ENCODE measurements at places on chromosomes 6 and 20.

DNA sequence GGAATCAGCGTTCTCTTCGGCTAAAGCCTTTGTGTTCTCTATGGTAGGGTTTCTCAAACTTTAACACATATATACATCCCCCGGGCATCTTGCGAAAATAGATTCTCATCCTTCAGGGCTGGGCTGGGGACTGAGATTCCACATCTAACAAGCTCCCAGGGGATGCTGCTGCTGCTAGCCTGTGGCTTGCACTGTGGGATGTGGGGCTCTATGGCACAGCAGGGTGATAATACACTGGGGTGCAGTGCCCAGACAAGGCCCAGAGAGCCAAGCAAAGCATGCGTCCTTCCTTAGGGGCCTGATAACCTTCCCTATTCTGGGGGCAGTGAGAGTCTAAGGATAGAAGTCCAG is 102.0 kb downstream of the LAMP5 start:
- no peak for DNase-seq

GRCh38 chr6:115830895-115831294 is 229.8 kb downstream of the FRK start:
- DNase-seq = no peak

- DNase-seq = no peak
These were observed 256.7 kb downstream of the KIF16B start for GRCh38 chr20:16316513-16316912.

GRCh38 chr6:87618531-87618930 is 28.6 kb downstream of the ORC3 start:
- no peak for DNase-seq

- no peak for DNase-seq
These were observed 5.3 kb upstream of the TGM3 start for GRCh38 chr20:2290486-2290885.

DNA sequence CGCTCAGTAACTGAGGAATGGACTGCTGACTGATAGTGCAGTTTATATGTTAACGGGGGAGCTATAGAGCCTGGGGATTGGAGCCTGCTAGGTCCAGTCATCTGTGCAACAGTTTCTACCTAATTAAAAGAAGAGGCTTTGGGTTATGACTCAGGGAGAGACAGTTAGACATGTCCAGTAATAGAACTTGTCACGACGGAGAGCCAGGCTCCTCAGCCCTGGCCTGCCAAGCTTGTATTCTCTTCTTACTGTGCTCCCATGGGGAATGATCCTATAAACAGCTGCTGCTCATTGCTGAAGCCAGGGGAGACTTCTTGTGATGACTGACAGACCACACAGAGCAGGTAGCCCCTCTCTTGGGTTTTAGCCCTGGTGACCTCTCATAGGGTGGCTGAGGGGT is 69.3 kb downstream of the SYNJ2 start:
- DNase-seq = no peak

DNA sequence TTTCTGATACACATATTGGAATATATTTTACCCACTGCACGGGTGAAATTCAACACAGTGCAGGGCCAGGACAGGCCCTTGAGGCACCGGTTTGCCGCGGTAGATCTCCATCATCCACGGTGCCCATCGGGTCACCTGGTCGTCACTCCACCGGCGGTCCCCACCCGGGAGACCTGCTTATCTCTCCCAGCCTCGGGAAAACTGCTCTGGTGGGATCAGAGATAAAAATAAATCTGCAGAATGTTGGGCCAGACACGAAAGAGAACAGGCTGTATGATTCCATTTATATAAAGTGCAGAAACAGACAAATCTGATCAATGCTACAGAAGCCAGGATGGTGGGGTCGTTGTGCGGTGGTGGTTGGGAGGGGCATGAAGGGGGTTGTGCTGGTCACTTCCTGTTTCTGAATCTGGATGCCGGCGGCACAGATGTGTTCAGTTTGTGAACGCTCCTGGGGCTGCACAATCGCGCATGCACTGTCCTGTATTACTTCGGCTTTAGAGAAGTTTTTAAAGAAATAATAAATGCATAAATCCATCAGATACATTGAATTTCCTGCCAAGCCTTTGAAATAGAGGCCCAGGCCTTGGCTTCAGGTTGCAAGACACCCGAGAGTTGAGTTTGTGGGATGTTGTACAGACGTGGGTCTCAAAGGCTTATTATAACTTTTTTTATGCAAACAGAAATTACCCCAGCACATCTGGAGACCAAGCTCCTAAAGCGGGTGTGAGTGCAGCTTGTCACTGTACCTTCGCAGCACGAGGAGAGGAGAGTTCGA is 54.3 kb downstream of the ANKRD60 start:
- no peak for DNase-seq

DNA sequence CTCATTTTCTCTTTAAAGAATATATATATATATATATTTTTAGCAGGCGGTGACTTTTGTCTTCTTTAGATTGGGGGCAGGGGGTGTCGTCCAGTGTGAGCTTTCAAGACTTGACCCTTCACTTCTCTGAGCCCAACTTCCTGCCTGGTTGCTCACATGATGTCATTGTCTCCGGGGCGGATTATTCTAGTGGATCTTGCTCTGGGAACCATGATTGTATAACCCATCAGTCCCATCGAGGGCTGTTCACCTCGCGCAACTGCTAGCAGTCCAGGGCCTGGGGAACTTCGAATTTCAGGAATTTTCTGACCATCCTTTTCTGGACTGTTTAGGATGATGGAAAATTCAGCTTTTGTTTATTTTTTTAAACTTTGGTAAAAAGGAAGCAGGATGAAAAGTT is 1.0 kb downstream of the IGF2R start:
- DNase-seq = no peak

GRCh38 chr6:87899499-87900147 is 148.0 kb upstream of the SPACA1 start:
- DNase-seq = no peak

GRCh38 chr6:151747896-151748295 is 59.6 kb upstream of the ESR1 start:
- no peak for DNase-seq

GRCh38 chr20:40686893-40687292 is 2.1 kb downstream of the MAFB start:
- DNase-seq = no peak

DNA sequence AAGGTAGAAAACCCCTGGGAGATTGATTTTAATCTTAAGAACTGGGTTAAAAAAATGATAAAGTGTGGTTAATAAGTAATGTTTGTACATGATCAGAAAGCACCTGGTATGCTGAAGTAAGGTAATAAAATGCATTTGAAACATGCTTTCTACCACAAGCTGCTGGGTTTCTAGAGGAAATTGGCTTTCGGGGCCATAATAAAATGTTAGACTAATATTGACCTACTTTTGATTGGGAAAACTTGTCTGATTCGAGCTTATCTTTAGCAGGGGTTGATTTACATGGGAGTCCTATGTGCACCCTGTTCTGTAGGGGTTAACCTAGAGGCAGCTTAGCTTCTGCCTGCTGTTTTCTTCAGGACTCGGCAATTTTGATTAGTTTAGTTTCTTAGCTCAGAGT is 50.5 kb downstream of the CRYBG1 start:
- DNase-seq = no peak

GRCh38 chr20:33503564-33503963 is 13.7 kb downstream of the CBFA2T2 start:
- no peak for DNase-seq

- DNase-seq = no peak
These were observed 33.0 kb upstream of the SMIM29 start for GRCh38 chr6:34281702-34282334.

GRCh38 chr6:145312481-145312880 is 422.8 kb downstream of the EPM2A start:
- no peak for DNase-seq

GRCh38 chr6:157726892-157727628 is 96.0 kb upstream of the SNX9 start:
- DNase-seq = no peak

DNA sequence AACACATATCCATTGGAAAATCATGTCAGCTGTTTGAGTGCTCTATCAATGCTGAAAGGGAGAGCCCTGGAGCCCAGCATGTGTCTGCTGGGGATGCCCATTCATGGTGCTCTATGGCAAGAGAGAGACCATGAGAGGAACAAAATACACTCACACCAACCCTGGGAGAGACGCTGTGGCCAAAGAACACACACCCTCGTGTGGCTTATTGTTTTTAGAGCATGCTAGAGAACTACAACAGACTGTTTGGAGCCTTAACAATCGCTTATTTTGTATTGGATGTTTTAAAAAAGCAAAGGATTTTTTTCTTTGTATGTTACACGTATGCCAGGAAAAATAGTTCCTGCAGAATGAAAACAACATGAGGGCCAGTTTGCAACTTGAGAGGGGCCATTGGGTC is 151.0 kb downstream of the SLC24A3 start:
- DNase-seq = no peak

GRCh38 chr6:111842891-111843290 is 30.4 kb downstream of the FYN start:
- no peak for DNase-seq

DNA sequence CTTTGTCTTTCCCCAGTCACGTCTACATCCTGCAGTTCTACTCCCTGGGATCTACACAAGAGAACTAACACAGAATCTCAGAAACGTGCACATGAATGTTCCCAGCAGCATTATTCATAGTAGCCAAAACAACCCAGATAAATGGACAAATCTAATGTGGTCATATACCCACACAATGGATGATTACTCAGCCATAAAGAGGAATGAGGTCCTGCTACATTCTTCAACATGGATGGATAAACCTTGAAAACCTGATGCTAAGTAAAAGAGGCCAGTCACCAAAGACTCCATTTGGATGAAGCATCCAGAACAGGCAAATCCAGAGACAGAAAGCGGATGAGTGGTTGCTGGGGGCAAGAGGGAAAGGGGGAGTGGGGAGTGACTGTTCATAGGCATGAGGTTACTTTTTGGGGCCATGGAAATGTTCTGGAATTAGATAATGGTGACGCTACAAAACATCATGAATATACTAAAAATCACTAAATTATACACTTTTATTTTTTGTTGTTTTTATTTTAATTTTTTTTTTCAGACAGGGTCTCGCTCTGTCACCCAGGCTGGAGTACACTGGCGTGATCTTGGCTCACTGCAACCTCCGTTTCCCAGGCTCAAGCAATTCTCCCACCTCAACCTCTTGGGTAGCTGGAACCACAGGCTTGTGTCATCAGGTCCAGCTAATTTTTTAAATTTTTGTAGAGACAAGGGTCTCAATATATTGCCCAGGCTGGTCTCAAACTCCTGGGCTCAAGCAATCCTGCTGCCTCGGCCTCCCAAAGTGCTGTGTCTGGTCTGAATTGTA is 50.8 kb upstream of the DSN1 start:
- no peak for DNase-seq

GRCh38 chr6:165962366-165962765 is 205.3 kb downstream of the TBXT start:
- DNase-seq = no peak

- DNase-seq = no peak
These were observed 91.7 kb upstream of the SLC22A16 start for GRCh38 chr6:110567957-110568696.

DNA sequence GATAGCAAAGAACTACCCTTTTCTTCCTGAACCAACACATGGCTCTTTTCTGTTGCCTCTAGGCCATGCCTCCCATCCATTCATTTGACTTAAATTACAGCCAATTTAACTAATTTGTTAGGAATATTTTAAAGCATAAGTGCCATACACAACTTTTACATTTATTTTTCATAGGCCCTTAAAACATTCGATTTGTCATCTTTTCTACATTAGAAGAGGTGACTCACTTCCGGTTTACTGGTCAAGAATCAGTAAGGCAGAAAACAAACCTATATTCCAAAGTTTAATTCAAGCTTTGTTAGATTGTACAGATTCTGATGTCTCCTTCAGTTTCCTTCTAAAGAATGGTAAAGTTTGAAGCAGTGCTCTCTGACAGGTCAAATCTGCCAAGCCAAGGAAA is 344.3 kb downstream of the SAMD5 start:
- DNase-seq = no peak

All from GOT3 (cell line).